ENCODE measurements at places on chromosomes 2 and 18.
A peak's percentile ranks its signal among the peaks of the same experiment; 100 is the strongest.

DNA sequence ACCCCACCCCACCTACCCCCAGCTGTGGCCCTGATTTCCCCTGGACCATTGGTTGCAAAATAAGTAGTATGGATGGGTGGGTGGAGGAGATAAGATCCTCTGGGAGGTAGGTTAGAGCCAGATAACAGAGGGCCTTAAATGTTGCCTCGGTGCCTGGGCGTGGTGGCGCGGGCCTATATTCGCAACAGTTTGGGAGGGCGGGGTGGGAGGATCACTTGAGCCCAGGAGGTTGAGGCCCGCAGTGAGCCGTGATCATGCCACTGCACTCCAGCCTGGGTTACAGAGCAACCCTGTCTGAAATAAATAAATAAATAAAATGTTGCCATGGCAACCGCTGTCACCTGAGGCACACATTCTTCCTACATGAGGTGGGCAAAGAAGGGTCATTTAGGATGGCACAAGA is 103.3 kb upstream of the GATA6 start:
- DNase-seq: no peak

- no peak for DNase-seq
These were observed 17.8 kb upstream of the SLC25A52 start for GRCh38 chr18:31778391-31778950.

DNA sequence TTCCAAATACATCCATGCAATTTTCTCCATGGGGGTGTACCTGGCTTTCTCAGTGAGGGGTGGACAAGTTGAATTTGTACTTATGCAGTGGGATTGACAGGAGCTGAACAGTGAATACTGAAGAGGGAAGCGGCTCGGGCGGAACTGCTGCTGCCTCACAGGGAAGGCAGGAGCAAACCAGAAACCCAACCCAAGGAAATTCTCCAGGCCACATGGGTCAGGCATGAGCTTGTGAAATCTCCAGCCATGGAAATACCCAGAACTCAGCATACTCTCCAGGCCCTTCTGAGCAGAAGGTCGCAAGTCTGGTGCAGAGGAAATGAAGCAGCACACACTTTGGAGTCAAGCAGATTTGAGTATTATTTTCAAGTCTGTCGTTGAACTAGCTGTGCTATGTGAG is 26.5 kb upstream of the INO80C start:
- no peak for DNase-seq

DNA sequence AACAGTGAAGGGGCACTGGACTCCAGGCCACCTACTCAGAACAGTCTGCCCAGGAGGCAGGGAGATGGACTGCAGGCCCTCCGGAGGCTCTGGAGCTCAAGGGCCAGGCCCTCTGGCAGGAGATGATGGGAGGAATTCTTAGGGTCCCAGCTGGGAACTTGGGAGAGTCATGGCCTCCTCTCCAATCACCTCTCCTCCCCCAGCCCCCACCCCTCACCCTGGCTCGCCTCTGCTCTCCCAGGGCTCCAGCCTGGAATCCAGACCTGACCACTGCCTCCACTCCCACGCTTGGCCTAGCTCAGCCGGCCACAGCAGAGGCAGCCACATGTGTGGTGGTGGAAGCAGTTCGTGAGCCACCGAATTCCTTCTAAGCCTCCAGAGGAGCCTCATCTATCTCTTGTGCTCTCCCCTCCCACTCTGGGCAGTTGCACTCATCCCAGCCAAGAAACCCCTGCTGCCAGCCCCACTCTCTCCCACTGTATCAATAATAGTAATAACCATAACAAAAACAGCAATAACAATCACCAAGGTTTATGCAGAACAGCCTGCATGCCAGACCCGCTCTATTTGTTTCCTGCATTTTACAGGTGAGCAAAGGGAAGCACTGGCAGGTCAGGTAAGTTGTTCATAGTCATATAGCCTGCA is 67.4 kb downstream of the TNS1 start:
- no peak for DNase-seq

DNA sequence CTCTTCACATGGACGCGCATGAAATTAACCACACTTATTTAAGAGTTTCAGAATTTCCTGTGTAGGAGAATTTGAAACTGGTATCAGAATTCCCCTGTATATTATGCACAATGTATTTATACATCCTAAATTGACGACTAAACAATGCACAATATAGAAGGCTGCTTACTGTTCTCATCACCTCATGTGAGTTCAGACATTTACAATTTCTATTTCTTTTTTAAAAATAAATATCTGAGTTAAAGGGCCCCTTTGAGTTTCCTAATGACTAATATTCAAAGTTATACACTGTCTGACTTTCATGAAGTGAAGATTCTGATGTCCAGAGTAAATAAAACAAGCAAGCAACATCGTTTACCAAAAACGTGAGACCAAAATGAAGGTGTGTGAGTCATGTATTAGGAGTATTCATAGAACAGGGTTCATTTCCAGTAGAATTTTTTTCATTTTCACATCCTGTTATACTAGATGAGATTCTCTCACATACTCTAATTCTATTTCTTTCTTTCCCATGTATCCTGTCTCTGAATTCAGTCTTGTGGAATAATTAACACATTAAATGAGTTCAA is 406.2 kb downstream of the NUP35 start:
- DNase-seq: no peak

- no peak for DNase-seq
These were observed 48.4 kb downstream of the LRRTM1 start for GRCh38 chr2:80255918-80256781.

- DNase-seq: no peak
These were observed 303.5 kb downstream of the STK39 start for GRCh38 chr2:167943897-167944296.

DNA sequence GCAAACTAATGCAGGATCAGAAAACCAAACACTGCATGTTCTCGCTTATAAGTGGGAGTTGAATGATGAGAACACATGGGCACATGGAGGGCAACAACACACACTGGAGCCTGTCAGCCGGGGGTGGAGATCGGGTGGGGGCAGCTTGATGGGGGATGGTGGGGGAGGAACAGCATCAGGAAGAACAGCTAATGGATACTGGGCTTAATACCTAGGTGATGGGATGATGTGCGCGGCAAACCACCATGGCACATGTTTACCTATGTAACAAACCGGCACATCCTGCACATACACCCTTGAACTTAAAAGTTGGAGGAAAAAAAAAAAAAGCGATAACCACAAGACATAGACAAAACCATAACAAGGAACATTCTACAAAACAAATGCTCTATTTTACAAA is 10.4 kb downstream of the CHMP3 start:
- DNase-seq: no peak

DNA sequence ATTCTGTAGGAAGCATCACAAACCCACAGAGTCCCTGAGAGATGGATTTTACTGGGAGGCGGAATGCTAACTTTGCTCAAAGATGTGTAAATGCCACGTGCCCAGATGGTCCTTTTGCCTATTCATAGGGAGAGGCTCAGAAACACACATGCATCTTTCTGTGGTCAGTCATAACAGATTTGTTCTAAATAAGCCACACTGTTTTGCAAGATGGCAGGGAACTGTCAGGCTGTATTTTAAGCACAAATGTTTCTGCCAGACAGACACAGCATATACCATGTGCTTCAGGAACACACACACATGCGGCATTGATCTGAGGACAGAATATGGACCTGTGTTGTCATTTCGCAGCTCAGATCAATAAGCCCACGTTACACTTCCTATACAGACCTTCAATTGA is 312.0 kb downstream of the GPD2 start:
- DNase-seq: peak; percentile 15

GRCh38 chr2:95043300-95044093 is 18.0 kb downstream of the MAL start:
- peak; percentile 20 for DNase-seq

GRCh38 chr2:13252615-13253014 is 535.9 kb downstream of the TRIB2 start:
- DNase-seq: no peak

- DNase-seq: no peak
These were observed 55.2 kb downstream of the RND3 start for GRCh38 chr2:150432312-150432625.

DNA sequence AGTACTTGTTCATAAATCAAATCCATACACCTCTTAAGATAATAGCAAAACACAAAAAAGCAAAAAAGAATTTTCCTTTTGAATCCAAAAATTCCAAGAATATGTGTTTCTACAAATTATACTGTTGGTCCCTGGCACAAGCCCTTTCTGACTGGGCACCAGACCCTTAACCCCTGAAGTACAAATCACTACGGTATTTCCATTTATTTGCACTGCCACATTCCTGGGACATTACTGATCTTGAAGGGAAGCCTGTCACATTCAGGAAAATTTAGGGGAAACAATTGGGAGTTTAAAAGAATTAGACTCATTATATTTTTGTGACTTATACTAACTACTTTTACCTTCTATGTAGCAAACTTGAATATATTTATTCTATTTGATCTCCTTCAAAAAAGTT is 98.8 kb downstream of the ZNF521 start:
- DNase-seq: no peak

DNA sequence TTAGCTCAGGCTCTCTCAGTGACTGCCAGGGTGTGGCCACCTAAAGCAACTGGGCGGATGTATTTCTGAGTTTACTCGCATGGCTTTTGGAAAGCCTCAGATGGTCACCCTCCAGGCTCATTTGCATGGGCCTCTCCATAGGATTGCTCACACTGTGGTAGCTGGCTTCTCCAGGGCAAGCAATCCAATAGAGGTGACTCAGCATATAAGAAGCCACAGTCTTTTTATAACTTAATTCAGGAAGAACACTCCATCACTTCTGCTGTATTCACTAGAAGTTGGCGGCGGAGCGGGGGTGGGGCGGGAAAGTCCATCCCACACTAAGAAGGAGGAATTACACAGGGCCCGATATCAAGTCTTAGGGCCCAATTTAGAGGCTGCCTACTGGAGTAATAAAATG is 3.6 kb upstream of the DOK6 start:
- DNase-seq: no peak

- no peak for DNase-seq
These were observed 348.7 kb upstream of the GALNT5 start for GRCh38 chr2:156908825-156909224.

DNA sequence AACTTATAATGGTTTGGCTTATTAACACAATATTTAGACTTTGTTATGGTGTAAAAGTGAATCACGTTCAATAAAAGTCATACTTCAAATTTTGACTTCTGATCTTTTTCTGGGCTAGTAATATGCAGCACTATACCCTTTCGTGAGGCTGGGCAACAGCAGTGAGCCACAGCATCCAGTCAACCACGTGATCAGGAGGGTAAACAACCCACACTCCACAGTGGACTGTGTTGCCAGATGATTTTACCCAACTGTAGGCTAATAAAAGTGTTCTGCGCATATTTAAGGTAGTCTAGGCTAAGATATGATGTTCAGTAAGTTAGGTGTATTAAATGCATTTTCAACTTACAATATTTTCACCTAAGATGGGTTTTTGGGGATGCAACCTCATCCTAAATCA is 148.6 kb downstream of the ZNF385B start:
- no peak for DNase-seq

DNA sequence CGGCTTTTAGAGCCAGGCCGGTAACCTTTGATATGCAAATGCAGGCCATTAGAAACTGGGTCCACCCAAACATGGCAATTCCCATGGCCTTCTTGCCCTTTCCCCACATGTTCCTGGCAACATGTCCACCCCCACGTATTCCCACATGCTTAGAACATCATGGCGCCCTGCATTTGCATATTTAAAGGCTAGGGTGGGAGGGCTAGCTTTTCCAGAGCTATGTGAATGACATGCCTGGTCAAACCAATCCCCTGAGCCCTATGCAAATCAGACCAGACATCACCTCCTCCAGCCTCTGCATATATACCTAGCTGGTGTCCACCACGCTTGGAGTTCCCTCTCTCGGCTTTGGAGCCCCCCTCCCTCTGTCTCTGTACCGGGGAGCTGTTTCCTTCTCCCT is 481.9 kb downstream of the CDH2 start:
- DNase-seq: no peak

DNA sequence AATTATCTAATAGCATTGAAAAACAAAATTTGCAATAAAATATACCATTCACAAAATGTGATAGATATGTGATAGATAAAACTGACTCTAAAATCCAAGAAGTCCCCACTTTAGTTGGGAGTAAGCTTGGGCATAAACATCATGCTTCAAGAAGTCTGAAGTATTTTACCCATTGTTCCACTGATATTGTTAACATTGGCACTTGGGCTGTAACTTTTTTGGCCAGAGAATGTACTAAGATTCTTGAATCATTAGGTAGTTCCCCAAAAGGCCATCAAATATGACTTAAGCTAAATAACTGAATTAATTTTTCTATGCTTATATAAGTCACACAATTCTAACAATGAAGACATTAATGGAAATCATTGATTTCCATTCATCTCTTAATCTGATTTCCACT is 413.6 kb downstream of the CDH2 start:
- no peak for DNase-seq

DNA sequence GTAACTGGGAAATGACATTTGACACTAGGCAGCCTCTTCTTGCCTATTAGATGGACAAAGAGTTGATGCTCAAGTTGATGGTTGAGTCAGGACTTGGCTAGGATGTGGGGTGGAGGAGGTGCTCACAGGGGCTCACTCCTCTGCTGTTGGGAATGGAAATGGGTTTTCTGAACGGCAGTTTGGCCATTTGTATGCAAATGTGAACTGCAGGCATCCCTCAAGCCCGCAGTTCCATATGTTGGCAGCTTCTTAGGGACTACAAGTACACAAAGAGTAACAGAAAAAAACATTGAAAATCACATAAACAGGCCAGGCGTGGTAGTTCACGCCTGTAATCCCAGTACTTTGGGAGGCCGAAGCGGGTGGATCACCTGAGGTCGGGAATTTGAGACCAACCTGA is 80.8 kb downstream of the INPP5D start:
- DNase-seq: no peak

DNA sequence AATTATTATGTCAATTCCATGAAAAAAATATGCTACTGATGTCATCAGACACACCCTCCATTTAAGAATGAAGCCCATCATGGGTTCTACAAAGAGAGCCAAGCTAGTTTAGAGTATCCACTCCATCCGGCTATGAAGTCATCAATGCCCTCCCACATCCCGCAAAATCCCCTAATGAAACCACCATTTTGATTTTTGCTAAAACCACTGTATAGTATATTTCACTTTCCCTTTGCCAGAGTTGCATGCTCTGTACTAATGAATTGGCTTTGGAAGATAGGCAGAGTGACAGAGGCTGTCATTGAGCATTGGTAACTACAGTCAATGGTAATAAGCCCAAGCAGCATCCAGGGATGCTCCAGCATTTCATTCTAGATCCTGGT is 118.6 kb downstream of the ANKRD44 start:
- no peak for DNase-seq

DNA sequence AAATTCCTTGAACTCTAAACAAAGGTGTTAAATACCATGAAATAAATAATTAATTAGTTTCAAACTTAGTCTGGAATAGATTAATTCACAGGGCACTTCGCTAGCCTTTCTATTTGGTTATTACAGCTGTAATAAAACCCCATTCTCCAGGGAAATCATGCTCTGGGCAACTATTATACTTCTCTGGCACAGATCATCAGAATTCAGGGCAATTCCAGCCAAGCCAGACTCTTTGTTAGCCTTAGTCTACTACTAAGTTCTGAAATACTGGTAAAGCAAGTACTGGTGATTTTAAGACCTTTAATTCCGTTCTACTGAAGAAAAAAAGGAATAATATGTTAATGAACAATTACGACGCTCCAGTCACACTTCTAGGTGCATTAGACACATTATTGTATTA is 123.4 kb upstream of the PDE1A start:
- no peak for DNase-seq

- DNase-seq: no peak
These were observed 62.2 kb downstream of the RBMS1 start for GRCh38 chr2:160431441-160431840.

GRCh38 chr2:236940497-236940896 is 145.2 kb upstream of the COPS8 start:
- no peak for DNase-seq

All from DND-41 (cell line).